ENCODE measurements at places on chromosomes 2 and 18. TPM values are rescaled to one million over a fixed set of nuclear protein-coding genes. Genes with fewer than 3 reads are reported as not detected.
A peak's percentile ranks its signal among the peaks of the same experiment; 100 is the strongest.

- DNase-seq: no peak
- no peak overlapping the region for H3K4me3 ChIP-seq
- no peak overlapping the region for H3K27ac ChIP-seq
- H3K4me1 ChIP-seq: no peaks in the 10 kb centered on the region
- H3K36me3 ChIP-seq: no peaks in the 10 kb centered on the region
Observed at GRCh38 chr2:146850746-146851145, 994.1 kb upstream of the ACVR2A start.

DNA sequence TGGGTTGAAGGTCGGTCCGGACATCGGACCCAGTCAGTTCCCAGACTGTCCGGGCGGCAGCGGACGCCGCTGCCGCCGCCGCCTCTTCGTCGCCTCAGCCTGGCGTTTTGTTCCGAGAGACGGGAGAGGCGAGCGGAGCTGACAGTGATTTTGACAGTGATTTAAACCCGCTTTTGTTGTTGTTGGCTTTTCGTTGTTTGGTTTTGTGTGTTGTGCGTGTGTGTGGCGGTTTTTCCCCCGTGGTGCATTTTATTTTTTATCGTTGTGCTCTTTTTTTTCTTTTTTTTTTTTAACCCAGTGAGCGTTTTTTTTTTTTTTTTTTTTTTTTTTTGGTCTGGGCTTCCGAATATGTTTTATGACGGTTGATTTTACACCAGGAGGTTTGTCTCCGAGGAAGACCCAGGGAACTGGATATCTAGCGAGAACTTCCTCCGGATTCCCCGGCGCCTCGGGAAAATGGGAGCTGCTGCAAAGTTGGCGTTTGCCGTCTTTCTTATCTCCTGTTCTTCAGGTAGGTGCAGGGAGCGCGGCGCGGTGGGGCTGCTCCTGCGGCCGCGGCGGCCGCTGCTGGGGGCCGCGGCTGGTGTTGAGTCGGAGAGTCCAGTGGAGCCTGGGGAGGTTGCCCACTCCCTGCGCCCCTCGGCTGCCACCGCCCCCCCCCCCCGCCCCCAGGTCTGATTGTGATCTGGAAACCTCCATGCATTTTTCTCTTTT lies at the start of gene ACVR2A:
TSS of gene ACVR2A (plus strand) at position 333 of the 714 bp plus-strand sequence. CDS start at position 457, 124 bp downstream.
- peaks cover 57% of the 10 kb centered on the region for H3K27me3 ChIP-seq
- H3K36me3 ChIP-seq: peaks cover 11% of the 10 kb centered on the region
- H3K27ac ChIP-seq: peak within 1 kb of the TSS; percentile 88
- peaks cover 26% of the 10 kb centered on the region for H3K4me1 ChIP-seq
- peak within 1 kb of the TSS; percentile 93 for H3K4me3 ChIP-seq
- peak; percentile 79 for DNase-seq

The ROCK1 gene
- 54.7 TPM for total RNA-seq

- no peak for DNase-seq
- no peaks in the 10 kb centered on the region for H3K27me3 ChIP-seq
- H3K4me1 ChIP-seq: no peaks in the 10 kb centered on the region
- no peak overlapping the region for H3K4me3 ChIP-seq
- H3K36me3 ChIP-seq: no peaks in the 10 kb centered on the region
- H3K27ac ChIP-seq: no peak overlapping the region
Observed at GRCh38 chr2:145597006-145597405, 1077.1 kb upstream of the ZEB2 start.

DNA sequence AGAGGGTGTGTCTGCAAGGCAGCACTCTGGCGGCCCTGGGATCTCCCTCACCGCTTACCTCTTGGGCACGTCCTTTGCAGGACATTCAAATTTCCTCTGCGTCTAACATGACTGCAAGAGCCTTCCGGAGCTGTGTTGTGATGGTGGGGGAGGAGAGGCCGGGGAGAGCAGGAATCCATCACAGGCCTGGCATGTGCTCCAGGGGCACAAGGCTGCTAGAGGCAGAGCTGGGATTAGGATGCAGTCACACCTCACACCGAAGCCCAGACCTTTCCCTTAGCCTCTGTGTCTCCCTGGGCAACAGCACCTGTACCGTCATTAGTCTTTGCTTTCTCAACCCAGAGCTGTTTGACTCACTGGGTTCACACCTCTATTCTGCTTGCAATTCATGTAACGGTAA lies 111.3 kb downstream of the CMPK2 start:
- H3K4me3 ChIP-seq: no peak overlapping the region
- H3K4me1 ChIP-seq: no peaks in the 10 kb centered on the region
- no peaks in the 10 kb centered on the region for H3K36me3 ChIP-seq
- DNase-seq: no peak

DNA sequence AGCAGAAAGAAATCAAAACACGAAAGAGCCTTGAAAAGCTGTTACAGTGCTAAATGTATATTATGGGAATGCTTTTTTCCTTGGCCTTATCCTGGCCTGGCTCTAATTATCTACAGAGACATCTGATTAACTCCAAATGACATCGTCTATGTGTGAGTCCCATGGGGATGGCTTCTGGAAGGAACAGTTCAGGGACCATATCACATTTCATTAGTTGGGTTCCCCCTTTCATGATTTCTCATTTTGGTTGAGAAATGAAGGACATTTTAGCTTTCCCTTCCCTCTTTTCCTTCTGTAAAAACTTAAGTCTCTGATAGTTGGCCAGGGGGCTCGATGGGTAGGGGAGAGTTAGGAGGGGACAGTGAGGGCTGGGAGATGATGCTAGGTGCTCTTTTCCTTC lies 116.7 kb downstream of the PRKCE start:
- H3K36me3 ChIP-seq: no peaks in the 10 kb centered on the region
- H3K4me1 ChIP-seq: no peaks in the 10 kb centered on the region
- no peak for DNase-seq
- no peak overlapping the region for H3K4me3 ChIP-seq

DNA sequence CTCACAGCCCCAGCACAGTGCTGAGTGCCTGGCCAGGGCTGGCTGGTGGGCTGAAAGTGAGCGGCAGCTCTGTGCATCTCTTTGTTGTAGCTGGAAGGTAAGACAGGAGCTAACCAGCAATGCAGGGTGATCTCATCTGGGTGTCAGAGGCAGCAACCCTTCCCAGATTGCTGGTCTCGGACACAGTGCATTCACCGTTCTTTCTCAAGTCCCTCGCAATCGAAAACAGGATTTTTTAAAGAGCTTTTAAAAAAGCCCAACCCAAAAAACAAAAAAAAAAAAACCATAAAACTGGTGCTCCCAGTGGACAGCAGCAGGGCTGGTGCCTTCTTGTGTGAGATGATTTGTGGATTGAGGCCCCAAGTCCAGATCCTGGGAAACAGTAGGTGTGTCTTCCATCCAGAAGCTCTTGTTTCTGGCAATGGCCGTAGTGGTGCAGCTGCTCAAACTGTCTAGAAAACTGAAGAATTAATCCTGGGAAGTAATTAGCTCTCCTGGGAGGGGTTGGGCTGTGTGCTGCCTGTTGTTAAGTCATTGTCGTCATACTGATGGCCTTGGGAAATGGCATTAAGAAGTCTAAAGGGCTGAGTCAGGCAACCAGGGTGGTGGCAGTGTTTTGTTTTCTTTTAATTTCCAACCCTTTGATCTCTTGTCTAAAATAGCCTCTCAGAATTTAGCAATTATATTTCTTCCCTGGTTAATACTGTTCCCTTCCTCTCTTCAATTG lies 156.7 kb downstream of the KLHL29 start:
- H3K27me3 ChIP-seq: no peaks in the 10 kb centered on the region
- no peak for DNase-seq
- peaks cover 4% of the 10 kb centered on the region for H3K4me1 ChIP-seq
- no peaks in the 10 kb centered on the region for H3K36me3 ChIP-seq
- H3K27ac ChIP-seq: no peak overlapping the region

- peaks cover 2% of the 10 kb centered on the region for H3K27me3 ChIP-seq
- H3K36me3 ChIP-seq: no peaks in the 10 kb centered on the region
- no peak for DNase-seq
- H3K27ac ChIP-seq: no peak overlapping the region
- peaks cover 2% of the 10 kb centered on the region for H3K4me1 ChIP-seq
Observed at GRCh38 chr2:45992021-45992740, 305.0 kb upstream of the EPAS1 start.

DNA sequence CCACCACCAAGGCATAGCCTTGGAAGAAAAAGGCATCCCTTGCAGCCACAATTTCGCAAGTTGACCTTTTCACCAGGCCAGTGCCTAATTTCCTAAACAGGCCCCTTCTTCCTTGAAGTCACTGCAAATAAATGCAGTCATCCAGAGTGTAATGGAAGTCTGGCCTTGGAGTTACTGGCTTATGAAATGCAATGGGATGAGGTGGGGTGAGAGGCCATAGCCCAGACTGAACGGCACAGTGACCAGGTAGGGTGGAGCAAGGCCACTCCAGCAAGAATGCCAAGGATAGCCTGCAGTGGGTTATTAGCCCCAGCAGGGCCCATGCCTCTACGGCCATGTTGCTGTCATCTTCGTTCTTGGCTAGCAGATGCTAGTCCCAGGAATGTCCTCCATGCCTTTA lies 68.4 kb downstream of the BCL11A start:
- no peaks in the 10 kb centered on the region for H3K36me3 ChIP-seq
- no peak for DNase-seq
- peaks cover 16% of the 10 kb centered on the region for H3K27me3 ChIP-seq
- no peak overlapping the region for H3K4me3 ChIP-seq

DNA sequence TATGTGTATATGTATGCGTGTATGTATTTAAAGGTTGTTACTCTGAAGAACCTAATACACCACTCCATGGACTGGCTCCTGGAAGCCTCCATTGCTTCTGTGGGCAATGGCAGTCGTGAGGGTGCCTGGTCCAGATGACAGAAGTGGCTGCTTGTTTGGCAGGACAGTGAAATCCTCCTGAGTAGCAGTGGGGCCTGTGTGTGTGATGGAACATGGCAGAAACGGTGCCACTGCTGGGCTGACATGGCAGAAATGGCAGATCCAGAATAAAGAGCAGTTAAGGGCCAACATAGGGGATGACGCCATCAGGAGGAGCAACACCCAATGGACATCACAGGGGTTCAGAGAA lies 6.1 kb upstream of the CPLX4 start:
- no peak overlapping the region for H3K4me3 ChIP-seq
- peaks cover 32% of the 10 kb centered on the region for H3K36me3 ChIP-seq
- DNase-seq: no peak
- H3K27ac ChIP-seq: no peak overlapping the region
- H3K4me1 ChIP-seq: no peaks in the 10 kb centered on the region

The KCNE4 gene
- total RNA-seq: not detected

GRCh38 chr2:178108176-178108575 lies 4.1 kb upstream of the RBM45 start:
- DNase-seq: no peak
- H3K27me3 ChIP-seq: peaks cover 3% of the 10 kb centered on the region
- H3K4me1 ChIP-seq: peaks cover 8% of the 10 kb centered on the region
- H3K27ac ChIP-seq: no peak overlapping the region
- no peak overlapping the region for H3K4me3 ChIP-seq
- H3K36me3 ChIP-seq: no peaks in the 10 kb centered on the region

Measured in activated CD4-positive, alpha-beta T cell treated with anti-CD3 and anti-CD28 coated beads, Interleukin-2, amount 10 ng/mL, durations not matched to agents 24 days and 14 days (primary cell).